T-cell (primary cell): ENCODE measurements at places on chromosomes 12 and 14.

GRCh38 chr14:53881161-53881871, 75.3 kb downstream of the BMP4 start:
- no peak for DNase-seq

DNA sequence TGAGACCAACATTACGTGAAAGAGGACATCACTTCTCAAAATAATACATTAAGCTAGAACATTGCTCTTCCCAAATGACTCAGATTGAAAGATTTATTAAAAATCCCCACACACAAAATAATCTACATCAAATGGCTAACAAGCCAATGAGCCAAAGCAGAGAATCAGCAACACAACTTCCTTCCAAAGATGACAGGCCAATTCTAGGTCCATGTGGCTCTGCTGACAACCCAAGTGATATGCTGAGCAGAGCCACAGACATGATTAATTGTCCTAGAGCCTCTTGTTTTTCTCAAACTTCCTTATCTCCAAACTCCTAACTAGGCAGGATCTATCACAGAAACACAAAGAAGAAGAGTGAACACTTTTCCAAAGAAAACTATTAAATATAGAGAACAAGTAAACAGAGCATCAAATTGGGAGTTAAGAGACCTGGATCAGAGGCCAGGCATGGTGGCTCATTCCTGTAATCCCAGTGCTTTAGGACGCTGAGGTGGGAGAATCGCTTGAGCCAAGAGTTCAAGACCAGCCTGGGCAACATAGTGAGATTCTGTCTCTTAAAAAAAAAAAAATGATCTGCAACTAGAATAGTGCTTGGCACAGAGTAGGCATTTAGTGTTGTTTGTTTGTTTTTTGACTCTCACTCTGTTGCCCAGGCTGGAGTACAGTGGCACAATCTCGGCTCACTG, 38.5 kb downstream of the SENP1 start:
- DNase-seq: no peak

GRCh38 chr14:99325591-99325990, 53.6 kb upstream of the BCL11B start:
- DNase-seq: no peak

- DNase-seq: no peak
Measured at GRCh38 chr12:47396902-47397663, 308.7 kb downstream of the RPAP3 start.
